ENCODE measurements at places on chromosomes 4 and X.

- DNase-seq, result no peak
Observed at GRCh38 chr4:143375326-143376073, 38.8 kb downstream of the GAB1 start.

DNA sequence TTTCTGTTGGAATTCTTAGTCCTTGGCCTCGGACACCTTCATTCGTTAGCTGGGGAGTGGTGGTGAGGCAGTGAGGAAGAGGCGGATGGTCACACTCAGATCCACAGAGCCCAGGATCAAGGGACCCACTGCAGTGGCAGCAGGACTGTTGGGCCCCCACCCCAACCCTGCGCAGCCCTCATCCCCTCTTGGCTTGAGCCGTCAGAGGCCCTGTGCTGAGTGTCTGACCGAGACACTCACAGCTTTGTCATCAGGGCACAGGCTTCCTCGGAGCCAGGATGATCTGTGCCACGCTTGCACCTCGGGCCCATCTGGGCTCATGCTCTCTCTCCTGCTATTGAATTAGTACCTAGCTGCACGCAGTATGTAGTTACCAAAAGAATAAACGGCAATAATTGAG, 23.4 kb downstream of the PIGG start:
- no peak for DNase-seq

DNA sequence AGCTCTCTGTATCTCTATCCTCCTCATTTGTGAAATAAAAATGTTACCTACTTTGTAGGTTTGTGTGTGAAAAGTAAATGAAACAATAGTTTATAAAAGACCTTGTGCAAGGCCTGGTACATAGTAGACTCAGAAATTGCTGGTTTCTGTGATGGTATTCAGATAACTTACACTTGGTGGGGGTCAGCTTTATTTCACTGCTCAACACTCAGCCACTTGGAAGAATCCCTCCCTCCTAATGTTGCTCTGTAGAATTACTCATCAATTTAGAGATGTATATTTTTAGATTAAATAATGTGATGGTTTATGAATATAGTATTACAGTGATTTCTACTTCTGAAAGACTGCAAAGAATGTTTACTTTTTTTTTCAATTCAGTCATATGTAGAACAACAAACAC, 32.7 kb downstream of the SMARCAD1 start:
- no peak for DNase-seq

DNA sequence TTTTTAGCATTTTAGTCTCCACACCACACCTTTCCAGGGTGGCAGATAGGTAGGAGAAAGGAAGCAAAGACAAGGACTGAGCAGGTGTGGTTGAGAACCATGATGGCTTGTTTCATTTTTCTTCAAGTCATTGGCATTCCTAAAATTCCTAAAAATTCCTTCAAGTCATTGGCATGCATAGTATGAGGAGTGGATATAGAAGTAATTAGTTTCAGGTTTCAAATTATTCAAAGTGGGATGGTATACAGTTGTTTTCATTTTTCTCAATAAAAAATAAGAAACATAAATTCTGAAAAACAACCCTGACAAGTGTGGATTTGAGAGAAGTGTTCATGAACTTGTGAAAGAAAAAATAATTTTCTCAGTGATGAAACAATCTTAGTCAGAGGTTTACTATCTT, 22.3 kb upstream of the HERC3 start:
- DNase-seq, result no peak

- no peak for DNase-seq
Observed at GRCh38 chrX:123049071-123049625, 134.9 kb upstream of the GRIA3 start.

GRCh38 chr4:20298455-20298854, 46.8 kb downstream of the SLIT2 start:
- no peak for DNase-seq

- DNase-seq, result no peak
Observed at GRCh38 chr4:80309294-80310004, 26.1 kb upstream of the CFAP299 start.

All from stimulated activated naive CD8-positive, alpha-beta T cell treated with anti-CD3 and anti-CD28 coated beads, Interleukin-15, Interleukin-2, amounts not matched to agents 100 U/mL and 50 U/mL, for 24 hours (primary cell).